ENCODE measurements at places on chromosomes 6 and 20.

DNA sequence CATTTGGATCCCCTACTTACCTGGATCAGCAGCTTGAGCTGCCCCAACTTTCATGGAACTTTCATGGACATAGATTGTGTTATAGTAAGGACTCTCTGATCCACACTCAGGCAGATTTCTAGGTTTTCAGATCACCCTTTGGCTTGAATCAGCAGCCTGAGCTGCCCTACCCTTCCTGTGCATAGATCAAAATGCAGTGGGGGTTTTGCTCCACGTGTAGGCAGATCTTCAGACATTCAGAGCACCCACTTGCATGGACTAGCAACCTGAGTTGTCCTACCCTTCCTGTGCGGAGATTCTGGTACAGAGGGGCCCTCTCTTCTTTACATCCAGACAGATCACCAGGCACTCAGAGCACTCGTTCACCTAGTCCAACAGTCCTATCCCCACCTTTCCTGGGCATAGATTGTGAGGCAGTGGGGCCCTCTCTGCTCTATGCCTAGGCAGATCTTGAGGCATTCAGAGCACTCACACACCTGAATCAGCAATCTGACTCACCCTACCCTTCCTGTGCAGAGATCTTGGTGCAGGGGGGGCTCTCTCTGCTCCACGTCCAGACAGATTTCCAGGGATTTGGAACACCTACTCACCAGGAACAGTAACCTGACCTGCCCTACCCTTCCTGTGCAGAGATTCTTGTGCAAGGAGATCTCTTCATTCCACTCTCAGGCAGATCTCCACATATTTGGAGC lies 705.2 kb upstream of the NRSN1 start:
- no peak for DNase-seq

- no peak for DNase-seq
Measured at GRCh38 chr6:168115748-168116437, 36.9 kb upstream of the FRMD1 start.

GRCh38 chr20:39326050-39326449 lies 363.9 kb downstream of the DHX35 start:
- no peak for DNase-seq

DNA sequence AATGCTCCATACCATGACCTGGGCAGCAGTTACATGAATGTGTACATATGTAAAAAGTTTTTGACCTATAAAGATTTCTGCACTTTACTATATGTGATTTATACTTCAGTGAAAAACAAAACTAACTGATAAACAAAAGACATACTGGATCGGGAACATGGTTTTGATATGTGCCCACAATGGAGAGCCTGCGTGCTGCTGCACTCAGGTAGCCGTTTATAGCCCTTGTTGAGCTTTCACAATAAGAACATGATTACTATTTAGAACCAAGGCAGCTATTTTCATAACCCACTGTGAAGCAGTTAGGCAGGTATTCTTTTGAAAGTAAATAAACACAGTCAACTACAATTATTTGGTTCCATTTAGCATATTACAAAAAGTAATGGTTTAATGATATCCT lies 195.9 kb upstream of the RAB32 start:
- DNase-seq: no peak

- DNase-seq: no peak
Measured at GRCh38 chr6:37555040-37555781, 55.5 kb upstream of the CCDC167 start.

DNA sequence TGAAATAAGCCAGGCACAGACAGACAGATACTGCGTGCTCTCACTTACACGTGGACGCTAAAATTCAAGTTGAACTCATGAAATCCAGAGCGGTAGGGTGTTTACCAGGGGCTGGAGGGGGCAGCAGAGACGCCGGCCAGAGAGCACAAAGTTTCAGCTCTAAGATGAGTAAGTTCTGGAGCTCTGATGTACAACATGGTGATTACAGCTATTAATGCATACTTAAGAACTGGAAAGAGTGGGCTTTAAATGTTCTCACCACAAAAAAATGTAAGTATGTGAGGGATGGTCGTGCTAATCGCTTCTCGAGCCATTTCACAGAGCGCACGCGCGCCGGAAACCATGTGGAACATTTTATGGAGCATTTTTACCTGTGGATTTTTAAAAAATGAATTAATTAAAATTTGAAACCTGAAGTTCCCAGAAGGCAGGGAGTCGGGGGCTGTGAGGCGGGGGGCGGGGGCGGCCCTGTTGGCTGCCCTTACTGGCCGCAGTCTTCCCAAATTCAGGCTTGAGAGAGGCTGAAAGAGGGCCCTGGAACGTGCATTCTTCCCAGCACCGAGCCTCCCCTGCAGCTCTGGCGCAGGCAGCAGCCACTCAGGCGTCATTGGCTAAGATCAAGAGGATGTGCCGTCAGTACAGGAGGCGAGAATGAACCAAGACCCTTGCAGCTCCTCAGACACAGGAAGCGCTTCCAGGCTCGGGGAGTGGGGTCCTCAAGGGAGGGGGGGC lies 8.5 kb upstream of the SLCO4A1 start:
- no peak for DNase-seq

DNA sequence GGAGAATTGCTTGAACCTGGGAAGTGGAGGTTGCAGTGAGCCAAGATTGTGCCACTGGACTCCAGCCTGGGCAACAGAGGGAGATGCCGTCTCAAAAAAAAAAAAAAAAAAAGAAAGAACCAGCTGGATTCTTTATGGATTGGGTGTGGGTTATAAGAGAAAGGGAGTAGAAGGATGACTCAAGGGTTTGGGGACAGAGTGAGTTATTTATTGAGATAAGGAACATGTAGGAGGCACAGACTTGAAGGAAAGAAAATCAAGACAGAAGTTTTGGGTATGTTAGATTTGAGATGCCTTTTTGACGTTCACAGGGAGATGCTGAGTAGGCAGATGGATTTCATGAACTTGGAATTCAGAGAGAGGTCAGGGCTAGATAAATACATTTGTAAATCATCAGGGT lies 47.6 kb downstream of the KIZ start:
- DNase-seq: no peak

DNA sequence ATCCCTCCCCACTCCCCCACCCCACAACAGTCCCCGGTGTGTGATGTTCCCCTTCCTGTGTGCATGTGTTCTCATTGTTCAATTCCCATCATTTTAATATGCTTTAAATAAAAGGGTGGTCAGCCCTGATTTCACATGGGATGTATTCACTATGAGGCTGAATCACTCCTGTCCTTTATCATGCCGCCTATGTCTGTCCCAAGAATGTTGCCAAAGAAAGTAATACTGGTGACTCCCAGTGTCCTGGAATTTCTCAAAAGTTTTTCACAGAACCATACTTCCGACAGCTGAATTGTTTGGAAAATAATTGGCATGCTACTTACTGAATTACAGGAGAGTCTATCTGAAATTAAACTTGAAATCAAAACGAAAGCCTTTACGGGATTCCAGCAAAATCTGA lies 217.7 kb downstream of the HAO1 start:
- DNase-seq: no peak

GRCh38 chr6:26576929-26577719 lies 19.6 kb upstream of the ABT1 start:
- peak; percentile 34 for DNase-seq

- DNase-seq: no peak
Measured at GRCh38 chr6:1202201-1202600, 109.7 kb upstream of the FOXQ1 start.

GRCh38 chr6:32254761-32255198 lies 30.9 kb upstream of the NOTCH4 start:
- no peak for DNase-seq

All from T47D (cell line).